ENCODE measurements at places on chromosomes 13 and 19.

DNA sequence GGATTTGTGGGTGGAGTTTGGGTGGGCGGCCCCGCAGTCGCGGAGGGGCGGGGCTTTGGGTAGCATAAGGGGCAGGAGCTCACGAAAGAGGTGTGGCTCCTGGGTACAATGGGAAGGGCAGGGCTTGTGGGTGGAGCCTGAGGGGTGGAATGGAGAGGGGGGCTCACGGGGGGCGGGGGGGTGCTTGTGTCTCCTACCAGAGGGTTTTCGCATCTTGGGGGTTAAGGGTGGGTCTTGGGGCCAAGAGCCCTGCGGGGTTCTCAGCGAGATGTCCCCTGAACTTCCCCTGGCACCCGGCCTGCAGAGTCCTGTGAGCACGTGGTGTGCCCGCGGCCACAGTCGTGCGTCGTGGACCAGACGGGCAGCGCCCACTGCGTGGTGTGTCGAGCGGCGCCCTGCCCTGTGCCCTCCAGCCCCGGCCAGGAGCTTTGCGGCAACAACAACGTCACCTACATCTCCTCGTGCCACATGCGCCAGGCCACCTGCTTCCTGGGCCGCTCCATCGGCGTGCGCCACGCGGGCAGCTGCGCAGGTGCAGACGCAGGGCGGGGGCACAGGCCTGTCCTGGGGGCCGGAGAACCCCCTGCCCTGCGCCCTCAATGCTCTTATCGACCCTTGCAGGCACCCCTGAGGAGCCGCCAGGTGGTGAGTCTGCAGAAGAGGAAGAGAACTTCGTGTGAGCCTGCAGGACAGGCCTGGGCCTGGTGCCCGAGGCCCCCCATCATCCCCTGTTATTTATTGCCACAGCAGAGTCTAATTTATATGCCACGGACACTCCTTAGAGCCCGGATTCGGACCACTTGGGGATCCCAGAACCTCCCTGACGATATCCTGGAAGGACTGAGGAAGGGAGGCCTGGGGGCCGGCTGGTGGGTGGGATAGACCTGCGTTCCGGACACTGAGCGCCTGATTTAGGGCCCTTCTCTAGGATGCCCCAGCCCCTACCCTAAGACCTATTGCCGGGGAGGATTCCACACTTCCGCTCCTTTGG lies 5.1 kb downstream of the FSTL3 start:
- no peak for DNase-seq

DNA sequence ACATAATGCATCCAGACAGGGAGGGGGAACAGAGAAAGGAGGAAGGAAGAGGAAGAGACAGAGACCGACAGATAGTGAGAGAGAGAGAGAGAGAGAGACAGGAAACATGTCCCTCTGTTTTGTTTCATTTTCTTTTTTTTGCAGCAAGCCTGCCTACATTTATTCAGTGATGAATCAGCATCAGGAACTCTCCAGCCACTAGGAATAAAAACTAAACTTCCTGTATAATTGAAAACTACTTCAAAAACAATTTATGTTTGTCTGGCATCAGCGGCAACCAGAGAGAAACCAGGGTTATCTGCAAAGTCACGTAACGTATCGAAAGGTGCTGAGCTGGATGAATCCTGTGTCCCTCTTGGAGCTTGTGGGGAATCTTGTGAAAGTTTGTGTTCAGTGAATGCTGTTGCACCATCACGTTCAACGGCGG lies 148.6 kb upstream of the SOX21 start:
- peak; percentile 25 for DNase-seq

GRCh38 chr13:29362849-29363604 lies 232.5 kb downstream of the SLC7A1 start:
- DNase-seq = peak; percentile 28

- no peak for DNase-seq
Measured at GRCh38 chr19:34555447-34555846, 73.9 kb downstream of the WTIP start.

DNA sequence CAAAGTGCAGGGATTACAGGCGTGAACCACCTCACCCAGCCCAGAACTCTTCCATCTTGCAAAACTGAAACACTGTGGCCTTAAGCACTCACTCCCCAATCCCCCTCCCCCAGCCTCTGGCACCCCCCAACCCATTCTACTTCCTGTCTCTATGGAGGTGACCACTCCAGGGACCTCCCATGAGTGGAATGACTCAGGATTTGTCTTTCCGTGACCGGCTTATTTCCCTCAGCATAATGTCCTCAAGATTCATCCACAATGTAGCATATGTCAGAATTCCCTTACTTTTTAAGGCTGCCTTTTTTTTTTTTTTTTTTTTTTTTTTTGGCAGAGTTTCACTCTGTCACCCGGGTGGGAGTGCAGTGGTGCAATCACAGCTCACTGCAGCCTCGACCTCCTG lies 3.6 kb upstream of the F2RL3 start:
- DNase-seq = no peak

DNA sequence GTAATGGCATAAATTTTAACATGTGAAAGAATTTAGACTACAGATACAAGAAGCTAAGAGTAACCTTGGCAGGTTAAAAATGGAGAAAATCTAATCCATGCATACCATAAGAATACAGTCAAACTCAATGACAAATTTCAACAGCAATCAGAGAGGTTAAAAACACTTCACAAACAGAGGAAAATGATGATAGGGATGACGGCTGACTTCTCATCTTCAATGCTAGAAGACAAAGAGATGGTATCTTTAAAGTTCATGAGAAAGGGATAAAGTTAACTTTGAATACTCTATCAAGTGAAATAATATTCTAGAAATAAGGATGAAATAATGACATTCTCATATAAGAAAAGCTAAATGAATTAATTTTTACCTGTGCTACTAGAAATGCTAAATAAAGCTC lies 1130.2 kb upstream of the MIR17HG start:
- DNase-seq = no peak

DNA sequence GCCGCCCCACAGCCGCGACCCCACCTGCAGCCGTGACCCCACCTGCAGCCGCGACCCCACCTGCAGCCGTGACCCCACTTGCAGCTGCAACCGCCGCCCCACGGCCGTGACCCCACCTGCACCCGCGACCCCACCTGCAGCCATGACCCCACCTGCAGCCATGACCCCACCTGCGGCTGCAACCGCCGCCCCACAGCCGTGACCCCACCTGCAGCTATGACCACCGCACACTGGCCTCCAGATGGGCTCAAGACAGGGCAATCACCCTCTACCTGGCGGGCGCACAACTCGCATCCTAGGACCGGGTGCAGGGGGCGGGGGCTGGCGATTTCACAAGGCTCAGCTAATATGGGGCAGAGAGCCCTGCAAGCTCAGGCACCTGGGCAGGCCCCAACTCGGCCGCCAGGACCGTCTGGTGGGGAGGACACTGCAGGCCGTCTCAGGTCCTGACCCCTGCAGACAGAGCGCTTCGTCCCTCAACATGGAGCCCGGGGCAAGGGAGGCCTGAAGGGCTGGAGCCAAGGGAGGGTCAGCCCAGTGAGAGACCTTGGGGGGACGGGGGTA lies 15.1 kb downstream of the SBNO2 start:
- DNase-seq = no peak

- no peak for DNase-seq
Measured at GRCh38 chr13:46562581-46562980, 9.6 kb downstream of the LRCH1 start.

DNA sequence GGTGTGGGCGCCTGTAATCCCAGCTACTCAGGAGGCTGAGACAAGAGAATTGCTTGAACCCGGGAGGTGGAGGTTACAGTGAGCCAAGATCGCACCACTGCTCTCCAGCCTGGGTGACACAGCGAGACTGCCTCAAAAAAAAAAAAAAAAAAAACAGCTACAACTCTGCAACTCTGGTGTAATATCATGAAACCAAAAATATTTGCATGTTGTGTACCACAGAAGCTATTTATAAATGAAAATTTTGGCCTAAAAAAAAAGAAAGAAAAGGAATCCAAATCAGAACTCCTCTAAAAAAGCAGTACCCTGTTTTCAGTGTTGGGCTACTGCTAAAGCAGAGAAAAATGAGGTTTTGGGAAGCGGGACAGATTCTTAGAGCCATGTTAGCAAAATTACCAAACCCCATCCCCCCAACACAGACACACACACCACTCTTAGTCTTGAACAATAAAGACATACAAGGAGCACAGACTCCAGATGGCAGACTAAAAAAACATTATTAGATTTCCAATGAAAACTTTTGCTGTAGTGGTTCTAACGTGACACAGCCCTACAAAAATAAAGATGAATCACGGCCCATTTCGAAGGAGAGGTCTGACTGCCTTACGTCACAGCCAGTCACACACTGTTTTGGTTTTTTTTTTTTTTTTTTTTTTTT lies 51.5 kb downstream of the INSR start:
- peak; percentile 71 for DNase-seq

DNA sequence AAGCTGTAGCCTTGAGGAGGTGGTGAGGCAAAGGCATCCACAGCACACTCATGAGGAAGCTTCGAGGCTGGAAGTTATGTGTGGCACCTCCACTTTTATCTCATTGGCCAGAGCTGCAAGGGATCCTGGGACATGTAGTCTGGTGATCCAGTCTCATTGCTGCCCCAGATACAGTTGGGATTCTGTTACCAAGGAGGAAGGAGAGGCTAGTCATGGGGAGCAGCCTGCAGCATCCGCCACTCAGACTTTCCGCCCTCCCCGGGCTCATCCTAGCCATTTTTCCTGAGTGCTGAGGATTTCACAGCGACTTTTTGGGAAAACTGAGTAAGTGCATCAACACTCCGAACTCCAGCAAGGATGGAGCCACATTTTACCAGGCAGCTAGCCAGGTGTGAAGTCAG lies 74.4 kb downstream of the DPF1 start:
- DNase-seq = no peak

DNA sequence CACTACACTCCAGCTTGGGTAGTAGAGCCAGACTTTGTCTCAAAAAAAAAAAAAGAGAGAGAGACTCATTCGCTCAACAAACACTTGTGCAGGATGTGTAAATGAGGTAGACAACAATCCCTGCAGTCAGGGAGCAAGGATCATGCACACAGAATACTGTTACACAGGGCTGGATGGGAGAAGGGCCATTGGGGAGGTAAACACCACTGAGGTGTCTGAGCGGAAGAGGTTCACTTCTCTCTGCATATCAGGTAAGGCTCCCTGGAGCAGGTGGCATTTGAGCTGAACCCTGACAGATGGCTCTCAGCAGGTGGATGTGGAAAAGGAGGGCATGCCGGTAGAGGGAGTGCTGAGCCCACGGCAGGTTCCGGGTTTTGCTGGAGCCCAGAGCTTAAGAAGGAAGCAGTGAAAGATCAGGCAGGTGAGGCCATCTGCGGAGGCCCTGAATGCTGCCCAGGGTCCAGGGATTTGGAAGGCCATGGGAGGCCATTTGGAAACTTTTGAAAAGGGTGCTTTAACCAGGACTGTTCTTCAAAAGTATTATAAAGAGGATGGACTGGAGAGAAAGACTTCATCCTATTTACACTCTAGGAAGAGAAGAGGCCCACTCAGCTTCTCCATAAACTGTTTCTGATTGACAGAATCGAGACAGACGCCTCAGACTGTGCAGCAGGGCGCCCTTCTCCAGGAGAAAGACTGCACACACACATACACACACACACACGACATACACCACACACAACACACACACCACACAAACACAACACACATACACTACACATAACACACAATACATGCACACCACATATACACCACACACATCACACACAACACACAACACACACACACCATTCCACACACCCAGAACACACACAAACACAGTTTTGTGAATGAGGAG lies 199.4 kb downstream of the USP12 start:
- no peak for DNase-seq

DNA sequence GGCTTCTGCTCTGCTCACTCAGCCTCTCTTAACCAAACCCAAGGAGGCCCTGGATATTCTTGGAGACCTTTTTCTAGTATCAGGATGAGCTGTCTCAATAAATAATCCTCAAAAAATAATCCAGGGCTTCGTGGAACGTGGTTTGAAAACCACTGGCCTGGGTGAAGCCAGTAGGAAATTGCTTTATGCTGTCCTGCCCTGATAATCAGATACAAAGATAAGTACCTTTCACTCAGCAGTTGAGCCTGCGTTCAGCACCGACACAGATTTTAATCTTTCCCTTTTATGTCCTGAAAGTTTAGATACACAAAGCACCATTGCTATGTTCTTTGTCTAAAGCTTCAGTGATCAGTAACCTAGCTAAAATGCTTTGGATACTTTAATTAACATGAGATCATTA lies 460.0 kb downstream of the RFC3 start:
- DNase-seq = no peak

GRCh38 chr19:5271145-5271544 lies 69.5 kb downstream of the PTPRS start:
- DNase-seq = no peak

Measured in fibroblast of skin of right quadriceps (primary cell).